Eye (tissue), 1 donor: ENCODE measurements at places on chromosomes 2 and 18.

- peak; percentile 82 for DNase-seq
Observed at GRCh38 chr2:191165176-191165643, 14.4 kb upstream of the STAT4 start.

DNA sequence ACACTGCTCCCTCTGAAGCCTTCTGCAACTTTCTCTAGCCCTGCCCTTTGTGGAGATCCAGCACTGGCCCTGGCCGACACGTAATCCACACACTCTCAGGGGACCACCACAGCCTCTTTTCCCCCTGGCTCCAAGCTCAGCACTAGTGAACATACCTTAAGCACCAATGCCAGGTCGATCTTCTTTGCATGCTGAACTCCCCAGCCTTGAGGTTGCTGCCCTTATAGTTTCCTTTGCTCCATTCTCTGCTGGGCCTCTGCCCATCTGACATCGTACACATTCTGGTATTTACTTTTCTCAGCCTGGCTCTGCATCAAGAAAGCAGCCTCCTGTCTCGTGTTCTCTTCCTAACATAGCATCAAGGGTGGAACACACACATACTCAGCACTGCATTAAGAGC is 361.5 kb downstream of the LPIN1 start:
- DNase-seq = no peak

DNA sequence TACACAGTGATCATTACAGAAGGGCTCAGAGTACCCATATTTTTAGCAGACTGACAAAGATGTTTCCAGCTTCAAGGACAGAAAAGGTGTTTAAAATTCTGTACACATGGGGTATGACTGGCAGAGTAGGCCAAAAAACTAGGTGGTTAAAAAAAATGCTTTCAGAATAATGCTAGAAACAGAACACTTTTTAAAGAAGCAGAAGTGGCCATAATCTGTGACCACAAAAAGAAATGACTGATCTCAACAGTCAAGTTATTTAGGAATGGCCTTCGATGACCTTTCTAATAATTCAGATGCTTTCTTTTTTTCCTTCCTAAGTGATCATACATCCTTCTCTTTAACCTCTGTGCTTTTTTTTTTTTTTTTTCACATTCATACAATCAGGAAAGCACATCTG is 4.1 kb upstream of the AQP4 start:
- no peak for DNase-seq

GRCh38 chr2:21332993-21333625 is 209.3 kb downstream of the TDRD15 start:
- DNase-seq = peak; percentile 80

- no peak for DNase-seq
Observed at GRCh38 chr2:164565359-164565758, 55.9 kb downstream of the GRB14 start.

DNA sequence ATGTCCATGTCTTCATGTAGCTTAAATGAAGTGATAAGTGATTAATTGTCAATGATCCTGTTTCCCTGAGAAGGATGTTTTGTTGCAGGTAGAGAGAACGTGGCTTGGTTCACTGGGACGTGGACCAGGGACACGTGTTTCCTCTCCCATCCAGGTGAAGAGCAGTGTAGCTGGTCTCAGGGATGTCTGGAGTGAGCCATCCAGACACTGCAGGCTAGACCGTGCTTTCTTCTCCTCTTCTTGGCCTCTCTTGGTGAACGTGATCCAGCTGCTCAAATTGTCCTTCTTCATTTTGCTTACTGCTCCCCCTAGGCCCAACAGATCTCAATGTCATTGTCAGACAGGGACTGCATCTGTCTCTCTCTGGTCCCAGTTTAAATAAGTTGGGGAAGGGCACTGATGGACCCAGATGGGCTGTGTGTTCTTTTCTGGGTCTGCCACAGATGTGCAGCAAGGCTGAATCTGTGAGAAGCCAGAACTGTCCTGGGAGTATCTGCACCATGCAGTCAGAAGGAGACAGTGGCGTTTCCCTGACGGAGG is 263.8 kb downstream of the CYRIA start:
- DNase-seq = no peak

DNA sequence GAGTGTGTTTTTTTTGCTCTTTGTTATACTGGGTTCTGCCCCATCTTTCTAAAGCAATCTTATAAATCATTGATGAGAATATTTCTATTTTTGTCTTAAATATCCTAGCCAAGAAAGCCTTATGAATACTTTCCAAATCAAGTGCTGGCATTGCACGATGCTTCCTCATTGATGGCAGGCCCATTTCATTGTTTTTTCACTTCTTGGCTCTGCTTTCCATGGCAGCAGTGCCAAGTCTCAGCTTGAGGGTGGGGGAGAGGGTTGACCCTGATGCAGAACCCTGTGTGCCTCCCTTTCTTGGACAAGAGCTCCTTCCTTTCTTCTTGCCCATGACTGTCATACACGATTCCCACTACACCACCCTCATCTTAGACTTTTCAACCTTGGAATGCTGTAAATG is 16.7 kb upstream of the CELF4 start:
- no peak for DNase-seq

DNA sequence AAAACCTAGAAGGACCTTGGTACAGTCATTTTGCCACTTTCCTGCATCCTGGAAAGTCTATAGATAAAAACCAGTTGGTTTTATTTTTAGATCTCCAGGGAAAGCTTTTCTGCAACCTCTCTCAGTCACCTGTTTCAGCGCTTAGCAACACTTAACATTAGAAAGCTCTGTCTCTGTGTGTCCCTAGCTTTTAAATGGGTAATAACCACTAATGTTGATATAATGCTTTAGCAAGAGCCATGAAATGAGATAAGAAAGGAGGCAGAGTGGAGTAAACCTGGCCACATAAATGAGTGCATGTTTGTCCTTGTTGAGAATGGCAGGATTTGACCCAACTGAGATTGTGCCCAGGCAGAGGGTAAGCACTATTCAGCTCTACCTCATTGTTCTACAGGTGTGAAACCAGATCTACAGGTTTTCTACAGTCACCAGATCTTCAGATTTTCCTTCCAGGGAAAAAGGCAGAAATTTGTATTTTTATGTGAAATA is 44.8 kb downstream of the MARCHF4 start:
- no peak for DNase-seq

GRCh38 chr18:57077786-57078552 is 68.9 kb upstream of the BOD1L2 start:
- DNase-seq = no peak

GRCh38 chr2:105760639-105761337 is 16.1 kb downstream of the NCK2 start:
- DNase-seq = no peak

DNA sequence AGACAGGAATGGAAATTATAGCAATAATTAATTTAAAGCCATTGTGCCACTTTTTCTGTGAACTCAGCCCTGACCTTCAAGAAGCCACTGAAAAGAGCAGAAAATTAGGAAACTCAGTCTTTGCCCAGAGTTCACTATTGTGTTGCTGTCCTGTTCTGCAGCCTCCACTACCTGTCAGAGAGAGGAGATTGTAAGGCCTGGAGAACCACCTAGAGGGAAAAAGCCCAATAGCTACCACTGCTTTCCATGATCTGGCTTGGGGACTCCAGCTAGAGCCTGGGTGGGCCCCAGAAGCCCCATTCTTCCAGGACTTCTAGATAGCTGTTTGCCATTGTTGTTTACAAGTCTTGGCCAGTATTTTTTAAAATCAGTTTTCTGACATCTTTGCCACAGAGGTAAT is 176.1 kb upstream of the KLF7 start:
- no peak for DNase-seq

DNA sequence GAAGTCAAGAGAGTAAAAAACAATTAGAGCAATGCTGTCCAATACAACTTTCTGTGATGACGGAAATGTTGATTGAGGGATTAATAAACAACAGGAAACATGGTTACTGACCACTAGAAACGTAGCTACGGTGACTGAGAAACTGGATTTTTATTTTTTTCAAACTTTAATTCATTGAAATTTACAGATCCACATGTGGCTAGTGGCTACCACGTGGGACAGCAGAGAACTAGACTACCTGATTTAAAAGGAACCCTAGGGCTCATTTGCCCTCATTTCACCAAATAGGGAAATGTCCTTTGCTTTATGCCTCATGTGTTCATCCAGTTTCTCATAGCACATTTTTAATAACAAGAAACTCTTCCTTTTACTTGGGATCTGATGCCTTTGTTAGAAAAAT is 413.0 kb downstream of the TGIF1 start:
- no peak for DNase-seq

DNA sequence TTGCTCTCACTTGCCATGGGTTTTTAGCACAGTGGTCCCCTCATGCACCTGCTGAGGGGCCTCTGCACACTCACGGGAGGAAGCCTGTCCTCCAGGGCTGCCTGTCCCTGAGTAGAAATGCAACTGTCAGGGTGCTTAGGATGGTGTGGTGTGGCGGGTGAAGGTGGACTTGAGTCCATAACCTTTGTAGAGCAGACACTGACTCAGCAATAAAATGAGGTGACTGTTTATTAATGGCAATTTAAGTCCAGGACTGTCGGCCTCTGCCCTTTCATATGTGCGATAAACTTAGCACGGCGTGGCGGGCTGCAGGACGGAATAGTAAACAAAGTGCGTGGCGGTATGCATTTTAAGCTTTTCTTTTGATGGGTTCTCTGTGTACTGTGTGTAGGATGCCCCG is 188.2 kb downstream of the LDLRAD4 start:
- DNase-seq = no peak

- DNase-seq = no peak
Observed at GRCh38 chr2:71826826-71827523, 320.7 kb downstream of the CYP26B1 start.

GRCh38 chr2:218077464-218078216 is 8.6 kb downstream of the RUFY4 start:
- no peak for DNase-seq

GRCh38 chr2:222232372-222232771 is 66.4 kb downstream of the PAX3 start:
- peak; percentile 50 for DNase-seq

- peak; percentile 65 for DNase-seq
Observed at GRCh38 chr2:9178110-9178903, 28.3 kb upstream of the ASAP2 start.

DNA sequence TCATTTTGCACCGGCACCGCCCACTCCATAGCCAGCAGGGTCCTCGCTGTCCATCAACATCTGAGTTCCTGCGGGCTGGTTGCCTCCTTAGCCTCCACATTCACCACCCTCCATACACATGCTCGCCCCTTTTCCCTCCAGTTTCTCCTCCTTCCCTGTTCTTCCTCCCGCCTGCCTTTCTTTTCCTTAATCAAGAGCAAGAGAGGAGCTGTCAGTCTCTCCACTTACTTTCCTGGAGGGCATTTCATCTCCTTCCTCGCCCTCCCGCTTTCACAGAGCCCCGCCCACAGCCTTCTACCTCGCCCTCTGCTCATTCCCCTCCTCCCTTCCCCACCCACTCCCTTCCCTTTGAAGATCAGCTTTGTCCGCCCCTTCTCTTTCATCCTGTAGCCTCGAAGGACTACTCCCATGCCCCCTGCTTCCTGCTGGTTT is 13.8 kb upstream of the ZBTB7C start:
- DNase-seq = no peak

- DNase-seq = no peak
Observed at GRCh38 chr18:60668583-60668982, 296.0 kb upstream of the MC4R start.

GRCh38 chr18:63192885-63193349 is 126.7 kb downstream of the BCL2 start:
- no peak for DNase-seq

DNA sequence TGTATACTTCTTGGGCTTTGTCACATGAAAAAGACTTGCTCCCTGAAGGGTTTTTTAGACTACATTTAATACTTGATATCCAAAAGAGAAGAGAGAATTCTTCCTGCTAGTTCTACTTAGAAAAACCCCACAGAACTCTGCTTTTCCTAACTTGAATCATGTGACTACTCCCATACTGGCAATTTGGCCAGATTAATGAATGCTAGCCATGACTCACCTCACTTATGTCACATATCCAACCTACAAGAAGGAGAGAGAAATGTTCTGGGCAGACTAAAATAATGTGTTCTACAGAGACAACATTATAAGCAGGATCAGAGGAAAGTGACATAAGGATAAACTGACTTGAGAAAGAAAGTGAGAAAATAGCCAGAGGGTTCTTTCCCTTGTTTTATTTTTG is 249.3 kb upstream of the GULP1 start:
- DNase-seq = no peak

DNA sequence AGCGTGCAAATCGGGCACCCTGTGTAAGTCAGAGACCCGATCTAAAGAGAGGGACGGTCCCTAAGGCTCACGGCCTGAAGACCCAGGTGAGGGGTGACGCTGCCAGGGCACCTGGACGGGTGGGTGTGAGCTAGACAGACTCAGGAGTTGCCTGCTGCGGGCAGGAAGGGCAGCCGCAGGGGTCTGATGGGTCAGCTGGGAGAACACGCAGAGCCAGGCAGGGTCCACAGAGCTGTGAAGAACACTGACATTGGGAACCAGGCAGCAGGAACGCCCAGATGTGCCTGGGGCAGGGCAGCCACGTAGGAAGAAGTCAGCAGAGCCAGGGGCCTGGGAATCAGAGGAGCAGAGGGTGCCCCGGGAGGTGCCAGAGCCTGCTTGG is 25.9 kb downstream of the HDAC4 start:
- no peak for DNase-seq

DNA sequence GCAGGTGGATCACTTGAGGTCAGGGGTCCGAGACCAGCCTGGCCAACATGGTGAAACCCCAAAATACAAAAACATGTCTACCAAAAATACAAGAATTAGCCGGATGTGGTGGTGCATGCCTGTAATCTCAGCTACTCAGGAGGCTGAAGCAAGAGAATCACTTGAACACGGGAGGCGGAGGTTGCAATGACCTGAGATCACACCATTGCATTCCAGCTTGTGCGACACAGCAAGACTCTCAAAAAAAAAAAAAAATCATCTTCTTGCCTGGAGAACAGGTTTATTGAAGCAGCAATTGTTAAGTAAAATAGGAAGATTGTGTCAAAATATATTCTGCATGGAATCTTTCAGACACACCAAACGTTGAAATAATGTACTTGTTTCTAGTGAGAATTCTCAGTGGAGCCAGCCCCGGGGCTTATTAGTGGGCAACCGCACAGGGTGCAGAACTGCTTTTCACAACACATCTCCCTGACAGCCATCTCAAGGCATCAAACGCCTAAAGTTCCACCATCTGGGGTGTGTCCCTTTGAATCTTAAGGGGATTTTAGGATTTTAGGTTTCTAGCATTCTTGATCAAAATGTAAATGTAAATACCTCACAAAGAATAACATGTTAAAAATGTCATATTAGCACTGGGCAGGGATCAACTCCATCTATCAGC is 28.6 kb upstream of the PPP4R1 start:
- peak; percentile 62 for DNase-seq

DNA sequence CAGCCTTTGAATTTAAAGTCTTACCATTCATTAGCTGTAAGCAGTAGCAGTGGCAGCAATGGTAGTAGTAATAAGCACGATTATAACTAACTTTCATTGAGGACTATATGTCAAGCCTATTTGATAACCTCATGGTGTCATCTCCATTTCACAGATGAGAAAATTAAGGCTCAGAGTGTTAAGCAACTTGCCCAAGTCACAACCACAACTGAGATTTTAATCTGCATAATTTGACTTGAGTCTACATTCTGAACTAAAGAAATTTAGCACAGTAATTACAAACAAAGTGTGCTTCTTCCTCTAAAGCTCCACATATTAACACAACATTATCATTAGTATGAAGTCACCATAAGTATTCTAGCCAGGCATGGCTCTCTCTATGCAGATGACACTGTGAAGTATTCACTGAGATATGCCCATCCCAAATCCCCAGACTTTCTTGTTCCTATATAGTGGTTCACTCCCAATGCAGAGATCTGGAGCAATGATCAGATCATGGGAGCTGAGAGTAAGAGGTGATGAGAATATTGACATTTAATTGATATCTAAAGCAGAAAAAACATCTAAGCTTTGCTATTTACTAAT is 120.2 kb downstream of the ATAD2B start:
- DNase-seq = no peak
